Pulmonary artery endothelial cell (primary cell): ENCODE measurements at places on chromosomes 16 and 17.

DNA sequence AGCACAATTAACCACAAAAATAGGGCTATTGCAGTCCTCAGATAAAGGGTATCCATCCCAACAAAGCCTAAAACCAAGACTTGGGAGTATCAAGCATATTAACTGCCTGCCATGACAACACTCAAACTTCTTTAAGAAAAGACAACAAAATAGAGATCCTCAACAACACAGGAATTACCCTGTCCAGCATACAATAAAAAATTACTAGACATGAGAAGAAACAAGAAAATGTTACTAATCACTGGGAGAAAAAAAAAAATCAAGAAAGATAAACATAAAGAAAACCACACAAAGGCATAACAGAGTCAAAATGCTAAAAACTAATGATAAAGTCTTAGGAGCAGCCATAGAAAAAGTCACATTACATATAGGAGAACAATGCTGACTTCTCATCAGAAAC, 73.9 kb downstream of the SLC39A11 start:
- DNase-seq, result no peak

DNA sequence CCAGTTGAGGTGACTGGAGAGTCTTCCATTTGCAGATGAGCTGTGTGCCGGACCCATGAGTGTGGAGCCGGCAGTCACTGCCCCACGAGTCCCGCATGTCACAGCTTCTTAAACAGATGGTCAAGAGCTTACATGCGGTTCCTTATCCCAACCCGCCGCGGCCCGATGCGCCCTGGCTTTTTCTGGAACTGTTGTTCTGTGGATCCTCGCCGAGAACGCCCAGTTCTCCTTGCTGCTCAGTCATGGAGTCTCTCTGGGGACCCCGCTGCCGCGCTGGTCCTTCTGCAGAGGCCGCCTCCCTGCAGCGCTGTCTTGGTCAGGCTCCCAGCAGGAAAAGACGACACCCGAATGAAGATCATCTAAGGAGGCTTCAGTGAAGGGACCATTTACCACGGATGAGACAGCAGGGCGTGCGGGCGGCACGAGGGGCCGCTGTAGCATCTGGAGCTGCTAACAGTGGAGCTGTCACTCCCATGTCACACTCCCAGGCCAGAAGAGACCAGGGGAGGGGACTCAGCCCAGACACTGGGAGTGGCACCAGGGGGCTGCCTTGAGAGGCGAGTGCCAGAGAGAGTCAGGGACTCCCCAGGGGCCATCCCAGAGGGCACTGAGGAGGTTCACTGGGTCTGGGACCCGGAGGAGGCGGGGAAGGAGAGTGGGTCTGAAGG, 10.8 kb upstream of the LGALS3BP start:
- no peak for DNase-seq

DNA sequence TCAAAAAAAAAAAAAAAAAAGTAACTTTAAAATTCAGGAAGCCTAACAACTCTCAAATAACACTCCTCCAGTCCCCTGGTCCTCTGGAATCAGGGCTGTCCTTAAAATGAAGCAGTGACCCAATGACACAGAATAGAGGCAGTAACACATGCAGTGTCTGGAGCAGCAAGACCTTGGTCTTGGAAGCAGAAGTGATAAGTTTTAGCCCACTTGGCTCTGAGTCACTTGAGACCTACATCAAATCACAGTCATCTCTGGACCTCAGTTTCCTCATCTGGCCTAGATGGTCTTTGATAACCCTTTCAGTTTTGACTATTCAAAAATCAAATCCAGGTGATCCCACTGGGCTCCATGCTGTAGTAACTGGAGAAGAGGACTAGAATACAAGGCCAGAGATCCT, 39.0 kb downstream of the LYRM1 start:
- no peak for DNase-seq

DNA sequence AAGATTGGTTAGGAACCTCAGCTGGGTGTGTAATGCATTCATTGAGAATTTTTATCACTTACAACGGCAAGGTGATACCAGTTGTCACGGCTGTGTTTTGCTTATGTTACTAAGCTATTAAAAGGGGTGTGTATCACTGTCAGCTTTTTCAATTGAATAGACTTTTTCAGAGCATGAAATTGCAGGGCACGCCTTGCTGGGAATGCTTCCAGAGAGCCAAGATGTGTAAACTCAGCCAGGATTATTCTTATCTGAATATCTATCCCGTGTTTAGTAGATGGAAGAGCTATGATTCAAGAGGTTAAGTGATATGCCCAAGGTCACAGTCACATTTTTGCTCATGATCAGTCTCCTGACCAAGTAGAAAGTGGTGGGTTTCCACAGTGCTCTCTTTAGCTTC, 6.6 kb upstream of the TEKT3 start:
- no peak for DNase-seq

DNA sequence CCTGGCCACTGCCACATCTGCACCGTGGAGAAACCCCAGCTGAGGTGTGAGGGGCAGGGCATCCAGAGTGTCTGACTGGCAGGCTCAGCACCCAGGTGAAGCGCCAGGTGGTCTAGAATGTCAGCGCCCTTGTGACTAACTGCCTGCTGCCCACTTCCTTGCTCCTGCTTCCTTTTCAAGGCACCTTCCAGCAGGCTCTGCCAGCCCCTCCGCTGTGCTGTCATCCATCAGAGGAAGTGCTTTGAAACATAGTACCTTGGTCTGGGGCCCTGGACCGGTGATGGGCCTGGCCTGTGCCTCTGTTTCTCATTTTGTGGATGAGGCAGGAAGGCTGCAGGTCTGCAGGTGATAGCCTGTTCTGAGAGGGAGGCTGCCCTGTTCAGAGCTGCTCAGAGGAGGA, 5.5 kb downstream of the SPNS2 start:
- DNase-seq, result no peak

DNA sequence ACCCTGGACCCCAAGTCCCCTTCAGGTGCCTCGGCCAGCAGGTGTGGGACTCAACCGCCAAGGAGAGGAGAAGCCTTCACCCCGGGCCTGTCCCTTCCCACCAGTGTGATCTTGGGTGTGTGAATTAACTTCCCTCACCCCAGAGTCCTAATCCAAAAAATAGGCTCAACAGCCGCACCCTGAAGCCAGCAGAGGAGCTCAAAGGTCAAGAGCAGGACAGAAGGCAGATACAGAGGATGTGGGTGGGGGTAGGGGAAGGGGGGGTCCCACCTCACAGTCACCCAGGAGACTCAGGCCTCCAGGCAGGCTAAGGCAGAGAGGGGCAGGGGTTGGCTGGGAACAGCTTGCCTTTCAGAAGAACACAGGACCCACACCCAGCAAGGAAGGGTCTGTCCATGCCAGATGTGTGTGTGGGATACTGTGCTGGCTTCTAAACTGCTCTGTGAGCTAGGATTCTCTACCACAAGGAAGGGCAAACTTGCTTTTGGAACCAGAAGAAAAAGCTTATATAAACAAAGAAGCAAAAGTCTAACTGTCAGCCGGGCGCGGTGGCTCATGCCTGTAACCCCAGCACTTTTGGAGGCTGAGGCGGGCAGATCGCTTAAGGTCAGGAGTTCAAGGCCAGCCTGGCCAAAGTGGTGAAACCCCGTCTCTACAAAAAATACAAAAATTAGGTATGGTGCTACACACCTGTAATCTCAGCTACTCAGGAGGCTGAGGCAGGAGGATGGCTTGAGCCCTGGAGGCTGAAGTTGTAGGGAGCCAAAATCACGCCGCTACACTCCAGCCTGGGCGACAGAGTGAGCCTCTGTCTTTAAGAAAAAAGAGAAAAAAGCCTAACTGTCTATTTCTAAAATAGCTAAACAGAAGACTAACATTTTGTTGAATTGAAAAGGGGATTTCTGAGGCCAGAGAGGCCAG, 4.6 kb downstream of the PIEZO1 start:
- no peak for DNase-seq

GRCh38 chr17:66893382-66893781, 58.5 kb downstream of the CACNG5 start:
- no peak for DNase-seq

DNA sequence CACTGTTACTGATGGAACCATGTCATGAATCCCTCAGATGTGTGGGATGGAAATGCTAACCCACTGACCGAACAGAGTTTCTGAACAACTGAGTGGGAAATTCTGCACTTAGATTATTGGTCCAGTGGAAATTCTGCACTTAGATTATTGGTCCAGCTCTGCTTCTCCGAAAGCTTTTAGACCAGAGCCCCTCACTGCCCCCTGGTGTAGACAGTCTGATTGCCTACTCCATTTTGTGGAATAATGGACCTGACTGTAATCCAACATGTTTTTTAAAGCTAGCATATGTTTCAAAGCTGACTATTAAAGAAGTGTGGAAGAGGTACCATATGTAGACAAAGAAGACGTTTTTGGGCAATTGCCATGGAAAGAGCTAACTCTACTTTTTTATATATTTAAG, 50.3 kb upstream of the TBX2 start:
- no peak for DNase-seq

- no peak for DNase-seq
Measured at GRCh38 chr17:64502021-64502420, 4.1 kb downstream of the DDX5 start.

DNA sequence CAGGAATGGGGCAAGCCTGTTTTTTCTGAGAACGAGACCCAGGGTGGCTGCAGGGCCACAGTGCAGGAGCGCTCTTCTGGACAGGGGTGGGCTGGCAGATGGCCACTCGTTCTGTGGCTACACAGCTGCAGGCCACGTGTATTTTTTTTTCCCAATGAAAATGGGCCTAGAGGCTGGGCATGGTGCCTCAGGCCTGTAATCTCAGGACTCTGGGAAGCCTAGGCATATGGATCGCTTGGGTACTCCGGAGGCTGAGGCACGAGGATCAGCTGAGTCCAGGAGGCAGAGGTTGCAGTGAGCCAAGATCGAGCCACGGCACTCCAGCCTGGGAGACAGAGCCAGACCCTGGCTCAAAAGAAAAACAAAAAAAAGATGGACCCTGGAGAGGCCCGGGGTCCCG, 6.8 kb downstream of the UNKL start:
- DNase-seq, result no peak

GRCh38 chr17:76565728-76566612, 19.7 kb downstream of the ST6GALNAC2 start:
- DNase-seq, result no peak

- no peak for DNase-seq
Measured at GRCh38 chr17:38343608-38344419, at the start of gene GPR179. TSS of gene GPR179 (minus strand) at chr17:38343956. CDS start at chr17:38343789, 167 bp downstream.

DNA sequence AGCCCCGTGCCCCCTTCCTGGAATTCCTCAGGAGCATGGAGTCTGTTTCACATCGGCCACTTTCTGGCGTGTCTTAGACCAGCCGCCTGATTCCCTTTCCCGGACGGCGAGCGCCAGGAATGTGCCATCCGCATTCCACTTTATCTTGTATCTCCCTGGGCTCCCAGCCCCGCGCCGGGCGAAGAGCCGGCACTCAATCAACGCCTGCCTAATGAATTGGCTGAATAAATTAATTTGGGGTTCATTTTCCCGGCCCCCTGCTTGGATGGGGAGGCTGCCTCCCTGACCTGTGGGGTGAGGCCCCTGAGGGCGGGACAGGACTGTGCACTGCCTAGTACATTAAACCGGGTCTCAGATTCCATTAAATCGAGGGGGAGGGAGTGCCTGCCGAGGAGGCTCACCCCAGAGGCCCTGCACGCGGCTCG, 282.3 kb upstream of the TNRC6C start:
- no peak for DNase-seq

GRCh38 chr16:71971571-71971970, 28.6 kb downstream of the PKD1L3 start:
- no peak for DNase-seq

GRCh38 chr17:34319039-34319483, at the start of gene CCL8:
TSS of gene CCL8 (plus strand) at chr17:34319435. CDS start at chr17:34319502, 67 bp downstream.
- DNase-seq, result no peak

- DNase-seq, result no peak
Measured at GRCh38 chr16:49419862-49420261, 46.3 kb downstream of the C16orf78 start.

DNA sequence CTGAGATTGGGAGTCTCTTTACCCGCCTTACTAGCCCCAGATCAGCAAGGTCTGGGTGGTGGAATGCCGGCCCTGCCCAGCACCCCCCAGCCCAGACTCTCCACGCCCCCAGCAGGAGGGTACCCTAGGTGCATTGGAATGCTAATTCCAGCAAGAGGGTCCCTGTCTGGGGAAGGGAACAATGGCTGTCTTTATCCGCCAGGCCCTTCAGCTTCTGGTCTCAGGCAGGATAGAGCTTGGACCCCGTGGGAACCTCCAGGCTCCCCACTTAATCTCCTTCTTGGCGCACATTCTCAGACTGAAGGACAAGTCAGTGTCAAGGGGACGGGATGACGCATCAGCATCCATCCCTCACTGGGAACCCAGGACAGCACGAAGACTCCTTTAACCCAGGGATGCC, 85.1 kb downstream of the LITAF start:
- DNase-seq, result no peak

DNA sequence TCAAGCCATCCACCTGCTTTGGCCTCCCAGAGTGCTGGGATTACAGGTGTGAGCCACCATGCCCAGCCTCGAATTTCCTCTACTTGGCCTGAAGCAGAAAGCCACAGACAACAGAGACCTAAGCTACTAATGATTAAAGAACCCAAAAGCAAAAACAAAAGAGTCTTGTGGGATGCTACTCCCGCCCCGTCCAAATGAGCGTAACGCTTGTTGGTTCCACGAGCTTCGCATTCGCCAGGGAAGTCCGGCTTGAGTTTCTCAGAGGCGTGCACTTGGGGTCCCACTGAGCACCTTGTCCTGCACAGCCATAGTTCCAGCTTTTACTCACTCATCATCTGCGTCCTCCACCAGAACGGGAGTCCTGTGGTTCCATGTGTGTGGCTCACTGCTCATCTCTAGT, 16.0 kb downstream of the CEP295NL start:
- no peak for DNase-seq

- no peak for DNase-seq
Measured at GRCh38 chr16:58040945-58041627, 15.5 kb downstream of the MMP15 start.

DNA sequence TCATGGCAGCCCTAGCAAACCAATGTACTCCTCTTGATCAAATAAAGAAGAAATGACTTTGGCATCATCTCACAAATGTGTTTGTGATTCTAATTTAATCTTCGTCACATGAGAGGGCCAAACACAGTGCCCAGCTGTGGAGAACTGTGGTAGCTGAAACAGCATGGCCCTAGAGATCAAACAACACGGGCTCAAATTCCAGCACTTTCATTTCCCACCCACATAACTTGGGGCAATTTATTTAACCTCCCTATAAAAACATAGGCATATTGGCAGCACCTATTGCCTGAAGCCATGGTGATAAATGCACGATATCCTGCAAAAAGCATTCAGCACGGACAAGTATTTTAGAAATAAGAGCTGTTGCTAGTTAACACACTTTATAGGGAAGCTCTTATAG, 2.5 kb downstream of the ACSM1 start:
- no peak for DNase-seq

DNA sequence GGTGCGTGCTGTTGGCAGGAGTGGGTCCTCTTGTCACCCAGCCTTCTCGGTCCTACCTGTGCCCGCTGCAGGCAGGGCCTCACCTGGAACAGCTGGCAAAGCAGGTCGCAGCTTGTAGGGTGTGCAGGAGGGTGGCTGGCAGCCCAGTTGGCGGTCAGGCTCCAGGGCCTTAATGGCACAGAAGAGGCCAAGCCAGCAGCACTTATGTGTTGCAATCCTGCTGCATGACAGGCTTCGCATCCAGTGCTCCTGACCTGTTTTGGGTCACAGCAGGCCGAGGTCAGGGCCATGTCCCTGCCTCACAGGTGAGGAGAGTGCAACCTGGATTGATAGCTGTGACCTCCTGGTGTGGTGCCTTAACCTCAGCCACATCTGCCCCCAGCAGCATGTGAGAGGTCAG, 31.9 kb downstream of the ZC3H18 start:
- no peak for DNase-seq
